Transverse colon (tissue), 4 donors: ENCODE measurements at places on chromosomes 11 and 22. TPM values are rescaled to one million over a fixed set of nuclear protein-coding genes. Genes with fewer than 3 reads are reported as not detected.

Gene SLC35F2
- 2.2 TPM for total RNA-seq

DNA sequence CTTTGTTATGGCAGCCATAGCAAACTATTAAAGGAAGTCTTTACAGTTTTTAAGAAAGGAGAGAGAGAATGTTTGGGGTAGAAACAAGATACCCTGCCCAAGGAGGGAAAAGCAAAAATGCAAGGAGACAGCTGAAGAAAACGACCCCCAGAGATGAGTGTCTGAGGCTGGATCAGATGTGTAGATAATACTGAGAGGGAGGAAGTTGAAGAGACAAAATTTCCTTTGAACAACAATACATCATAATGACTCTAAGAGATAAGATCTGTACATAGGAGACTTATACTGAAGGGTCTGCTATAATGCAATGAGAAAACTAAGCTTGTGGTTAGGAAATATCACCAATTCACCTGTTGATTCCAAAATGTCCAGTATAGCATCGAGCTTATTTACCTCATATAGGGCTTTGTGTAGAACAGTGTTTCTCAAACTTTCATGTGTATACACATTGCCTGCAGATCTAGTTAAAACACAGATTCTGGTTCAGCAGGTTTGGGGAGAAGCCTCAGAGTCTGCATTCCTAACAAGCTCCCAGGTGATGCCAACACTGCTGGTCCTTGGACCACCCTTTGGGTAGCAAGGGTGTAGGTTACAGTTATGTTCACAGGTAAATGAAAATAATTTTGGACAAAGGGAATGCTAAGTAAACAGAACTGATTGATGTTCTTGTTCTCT, 5.8 kb upstream of the CEP295 start:
- H3K4me3 ChIP-seq = no peak overlapping the region
- no peaks in the 10 kb centered on the region for H3K4me1 ChIP-seq
- no peak for DNase-seq
- no peaks in the 10 kb centered on the region for H3K27me3 ChIP-seq
- no peak overlapping the region for H3K27ac ChIP-seq
- no peaks in the 10 kb centered on the region for H3K36me3 ChIP-seq

- H3K4me3 ChIP-seq = no peak overlapping the region
- H3K4me1 ChIP-seq = no peaks in the 10 kb centered on the region
- no peaks in the 10 kb centered on the region for H3K36me3 ChIP-seq
- H3K27ac ChIP-seq = no peak overlapping the region
- DNase-seq = no peak
These were observed 28.4 kb upstream of the UCP3 start for GRCh38 chr11:74037309-74037708.

- H3K4me3 ChIP-seq = no peak overlapping the region
- H3K27me3 ChIP-seq = no peaks in the 10 kb centered on the region
- H3K27ac ChIP-seq = no peak overlapping the region
- no peak for DNase-seq
- H3K36me3 ChIP-seq = no peaks in the 10 kb centered on the region
These were observed 23.9 kb upstream of the OR9Q2 start for GRCh38 chr11:58164990-58165389.

GRCh38 chr11:92607969-92608722, 361.3 kb upstream of the MTNR1B start:
- H3K4me1 ChIP-seq = no peaks in the 10 kb centered on the region
- H3K27ac ChIP-seq = no peak overlapping the region
- H3K4me3 ChIP-seq = no peak overlapping the region

Gene MRGPRX4
- not detected for total RNA-seq

Gene ADAMTS15
- 2.2 TPM for total RNA-seq
